ENCODE measurements at places on chromosomes 5 and 9. TPM values are rescaled to one million over a fixed set of nuclear protein-coding genes. Genes with fewer than 3 reads are reported as not detected.

Gene PLPP7
- total RNA-seq = 96.3 TPM

DNA sequence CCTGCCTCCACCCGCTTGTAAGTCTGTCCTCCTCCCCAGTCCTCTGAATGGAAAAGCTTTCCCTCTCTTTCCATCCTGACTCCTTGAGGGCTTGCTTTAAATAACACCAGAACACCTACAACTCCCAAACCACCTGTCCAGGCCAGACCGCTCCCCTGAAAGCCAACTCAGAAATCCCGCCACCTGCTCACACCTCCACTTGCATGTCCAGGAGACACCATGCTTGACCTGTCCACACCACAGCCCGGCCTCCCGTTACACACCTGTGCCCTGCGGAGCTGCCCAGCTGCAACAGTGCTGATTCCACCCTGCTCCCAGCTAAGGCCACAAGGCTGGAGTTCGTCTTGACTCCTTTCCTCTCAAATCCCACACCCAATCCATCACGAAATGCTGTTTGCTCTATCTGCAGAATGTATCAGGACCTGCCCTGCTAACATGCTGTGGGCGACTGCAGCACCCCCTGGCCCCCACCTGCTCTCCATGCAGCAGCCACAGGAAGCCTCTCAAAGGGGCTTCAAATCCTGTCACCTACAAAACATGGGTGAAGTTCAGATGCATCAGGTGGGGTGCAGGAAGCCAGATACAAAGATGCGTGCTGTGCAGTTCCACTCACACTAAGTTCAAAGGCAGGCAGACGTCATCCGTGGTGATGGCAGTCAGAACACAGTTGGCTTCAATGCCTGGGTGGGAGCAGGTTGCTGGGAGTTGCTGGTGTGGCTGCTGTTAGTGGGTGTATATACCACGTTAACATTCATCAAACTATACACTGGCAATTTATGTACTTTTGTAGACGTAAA, 166.0 kb downstream of the ROR2 start:
- no peak for DNase-seq

Gene TAF1L
- total RNA-seq = not detected

- DNase-seq = no peak
These were observed 121.0 kb downstream of the SV2C start for GRCh38 chr5:76204191-76204590.

DNA sequence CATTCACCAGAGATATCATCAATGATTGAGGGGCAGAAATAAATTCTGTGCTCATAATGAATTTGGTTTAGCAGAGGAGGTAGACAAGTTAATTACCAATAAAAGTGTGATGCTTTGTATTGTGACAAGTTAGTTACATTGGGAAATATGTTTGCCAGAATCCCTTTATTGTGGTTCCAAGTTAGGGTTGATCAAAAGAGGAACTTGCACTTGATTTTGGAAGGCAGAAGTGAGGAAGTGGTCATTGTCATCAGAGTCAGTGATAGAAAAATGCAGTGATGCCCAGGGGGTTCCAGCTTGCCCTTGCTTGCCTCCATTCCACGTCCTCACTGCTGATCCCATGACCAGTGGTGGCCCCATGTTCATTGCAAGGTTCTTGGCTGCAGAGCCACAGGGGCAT, 69.7 kb downstream of the SVEP1 start:
- DNase-seq = no peak

Gene SNX18
- 12.8 TPM for total RNA-seq

All from right cardiac atrium (tissue), 5 donors.